ENCODE measurements at places on chromosomes 5 and 9. TPM values are rescaled to one million over a fixed set of nuclear protein-coding genes. Genes with fewer than 3 reads are reported as not detected.

- no peak for DNase-seq
Measured at GRCh38 chr5:171846323-171846722, 60.7 kb downstream of the SMIM23 start.

DNA sequence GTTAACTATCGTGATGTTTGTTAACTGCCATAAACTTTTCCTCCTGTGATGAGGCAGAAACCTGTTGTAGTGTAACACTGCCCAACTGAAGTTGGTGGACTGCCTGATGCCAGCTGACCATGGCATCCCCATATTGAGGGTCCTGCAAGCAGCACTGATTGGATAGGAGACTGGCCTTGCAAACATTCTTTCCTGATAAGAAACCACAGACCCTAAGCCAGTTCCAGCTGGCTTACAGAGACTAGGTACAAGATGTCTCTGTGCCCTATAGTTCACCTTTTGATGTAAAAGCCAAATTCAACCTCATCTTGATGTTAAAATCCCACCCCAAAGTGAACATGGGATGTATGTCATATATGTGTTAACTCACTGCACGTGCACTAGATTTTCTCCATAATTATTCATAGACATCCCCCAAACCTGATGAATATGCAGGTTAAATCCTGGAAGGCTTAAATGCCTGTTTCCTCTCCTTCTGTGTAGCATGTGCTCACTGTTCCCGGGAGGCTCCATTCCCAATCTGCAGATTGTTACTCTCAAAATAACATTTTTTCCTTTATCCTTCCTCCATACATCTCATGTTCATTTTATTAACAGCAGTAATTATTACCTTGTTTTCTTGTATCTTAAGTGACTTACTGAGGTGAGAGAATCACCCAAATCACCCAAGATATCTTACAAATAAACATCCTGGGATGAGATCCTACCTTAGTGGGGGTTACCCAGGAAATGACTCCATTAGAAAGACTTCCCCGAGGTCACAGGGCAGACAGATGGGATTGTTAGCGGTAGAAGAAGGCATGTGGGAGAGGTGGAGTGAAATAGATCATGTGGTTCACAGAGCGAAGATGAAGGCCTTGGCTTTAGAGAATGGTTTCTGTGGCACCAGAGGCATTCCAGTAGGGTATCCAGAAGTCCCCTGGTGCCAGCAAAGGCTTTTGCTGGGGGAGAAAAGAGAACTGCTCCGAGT is 566.7 kb downstream of the CCDC171 start:
- DNase-seq, result no peak

DNA sequence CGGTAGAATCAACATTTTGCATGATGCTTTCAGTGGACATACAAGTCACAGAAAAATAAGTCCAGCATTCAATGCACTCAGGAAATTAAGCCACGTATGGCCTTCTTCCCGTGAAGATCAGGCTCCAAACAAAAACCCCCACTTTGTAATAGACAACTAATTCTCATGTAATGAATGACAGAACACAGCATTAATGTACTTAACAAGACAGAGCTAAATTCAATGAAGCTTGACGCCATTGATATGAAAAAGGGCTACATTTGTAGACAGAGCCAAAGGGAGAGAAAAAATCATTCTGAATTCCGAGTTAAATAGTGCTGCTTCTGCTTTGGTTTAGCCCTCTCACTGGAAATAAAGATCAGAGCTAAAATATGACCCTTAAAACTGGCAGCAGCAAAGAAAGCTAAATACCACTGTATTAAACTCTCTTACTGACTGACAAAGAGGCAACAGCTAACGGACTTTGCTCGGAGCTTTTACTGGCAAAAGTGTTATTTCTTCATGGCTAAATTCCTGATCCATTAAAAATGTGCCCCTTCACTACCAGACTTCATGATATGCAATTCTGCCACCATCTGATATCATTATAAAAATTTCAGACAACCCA is 250.5 kb downstream of the BNC2 start:
- no peak for DNase-seq

DNA sequence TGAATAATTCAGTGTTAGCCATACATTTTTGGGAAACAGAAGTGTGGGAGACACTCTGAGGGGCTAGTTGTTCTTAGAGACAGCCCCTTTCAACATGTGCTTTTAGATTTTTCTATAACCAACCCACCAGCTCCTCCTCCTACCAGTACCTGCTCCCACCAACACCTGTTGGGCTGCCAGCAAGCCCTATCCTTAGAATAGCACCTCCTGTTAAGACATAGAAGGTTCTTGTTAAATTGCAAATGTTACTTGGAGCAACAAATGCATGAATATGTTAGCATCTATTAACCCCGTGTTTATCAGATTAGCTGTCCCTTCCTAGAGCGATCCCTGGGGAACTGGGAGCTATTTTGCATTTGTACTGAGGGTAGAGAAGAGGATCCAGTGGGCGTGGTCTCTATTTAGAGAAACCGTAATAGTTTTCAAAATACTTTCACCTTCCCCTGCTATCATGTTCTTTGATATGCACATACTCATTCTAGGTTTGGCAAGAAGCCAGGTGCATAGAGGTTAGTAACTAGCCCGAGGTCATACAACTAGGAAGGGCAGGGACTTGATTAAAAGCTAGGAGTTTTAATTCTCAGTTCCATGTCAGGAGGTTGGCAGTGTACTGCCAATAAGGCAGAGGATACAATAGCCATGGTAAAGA is 334.4 kb downstream of the KCTD16 start:
- no peak for DNase-seq

Gene PTRH1
- 3.4 TPM for polyA plus RNA-seq

GRCh38 chr5:4995014-4995413 is 145.1 kb upstream of the ADAMTS16 start:
- DNase-seq, result no peak

GRCh38 chr9:28539434-28540070 is 966.3 kb upstream of the C9orf72 start:
- DNase-seq, result no peak

DNA sequence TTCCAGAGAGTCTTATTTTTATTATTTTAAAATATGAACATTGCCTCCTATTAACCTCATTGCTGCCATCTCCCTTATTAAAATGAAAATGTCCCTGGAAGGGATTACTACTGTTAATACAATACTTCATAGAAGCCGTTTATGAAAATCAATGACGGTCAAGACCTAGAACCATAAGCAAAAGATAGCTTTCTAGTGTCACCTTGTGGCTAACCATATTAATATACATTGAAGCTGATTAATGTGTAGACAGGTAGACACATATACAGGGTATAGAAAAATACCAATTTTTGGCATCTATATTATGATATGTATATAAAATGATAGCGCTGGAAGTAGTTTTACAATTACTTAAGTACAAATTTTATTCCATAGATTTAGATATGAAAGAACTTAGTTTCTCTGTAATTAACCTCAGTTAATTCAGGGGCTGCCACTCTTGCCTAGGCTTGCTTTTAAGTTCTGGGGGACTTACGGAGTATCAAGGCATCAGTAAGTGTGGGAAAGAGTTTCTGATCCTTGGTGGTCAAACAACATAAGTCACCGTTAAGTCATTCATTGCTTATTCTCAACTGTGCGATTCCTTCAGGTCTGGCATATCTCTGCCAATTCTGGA is 2.5 kb upstream of the YTHDC2 start:
- peak; percentile 40 for DNase-seq

Gene EPB41L4B
- 41.1 TPM for polyA plus RNA-seq

GRCh38 chr5:9316733-9317132 is 229.1 kb downstream of the SEMA5A start:
- DNase-seq, result no peak

DNA sequence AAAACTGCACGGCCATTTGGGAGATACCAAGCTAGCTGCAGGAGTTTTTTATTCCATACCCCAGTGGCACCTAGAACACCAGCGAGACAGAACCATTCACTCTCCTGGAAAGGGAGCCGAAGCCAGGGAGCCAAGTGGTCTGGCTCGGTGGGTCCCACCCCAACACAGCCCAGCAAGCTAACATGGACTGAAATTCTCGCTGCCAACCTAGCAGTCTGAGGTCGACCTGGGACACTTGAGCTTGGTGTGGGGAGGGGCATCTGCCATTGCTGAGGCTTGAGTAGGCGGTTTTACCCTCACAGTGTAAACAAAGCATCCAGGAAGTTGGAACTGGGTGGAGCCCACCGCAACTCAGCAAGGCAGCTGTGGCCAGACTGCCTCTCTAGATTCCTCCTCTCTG is 108.9 kb upstream of the CHD1 start:
- DNase-seq, result peak; percentile 37

DNA sequence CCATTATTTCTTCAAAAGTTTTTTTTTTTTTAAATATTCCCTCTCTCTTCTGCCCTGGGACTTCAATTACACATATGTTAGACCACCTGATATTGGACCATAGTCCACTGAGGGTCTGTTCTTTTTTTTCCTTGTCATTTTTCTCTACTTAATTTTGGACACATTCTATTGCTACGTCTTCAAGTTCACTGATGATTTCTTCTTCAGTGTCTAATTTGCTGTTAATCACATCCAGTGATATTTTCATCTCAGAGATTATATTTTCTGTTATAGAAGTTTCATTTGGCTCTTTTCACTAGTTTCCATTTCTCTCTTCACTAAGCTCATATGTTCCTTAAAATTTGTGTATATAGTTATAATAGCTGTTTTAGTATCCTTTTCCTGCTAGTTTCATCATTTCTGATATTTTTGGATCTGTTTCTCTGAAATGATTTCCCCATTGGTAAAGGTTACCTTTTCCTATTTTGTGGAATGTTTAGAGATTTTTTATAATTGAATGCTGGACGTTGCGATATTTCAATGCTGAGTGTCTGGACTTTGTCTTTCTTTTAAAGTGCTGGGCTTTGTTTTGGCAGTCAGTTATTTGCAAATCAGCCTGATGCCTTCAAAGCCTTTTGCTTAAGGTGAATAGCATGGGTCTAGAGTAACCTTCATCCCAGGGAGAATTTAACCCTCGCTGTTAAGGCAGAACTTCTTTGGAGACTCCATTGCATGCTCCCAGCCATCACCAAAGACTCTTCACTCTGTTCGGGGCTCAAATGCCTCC is 111.8 kb downstream of the TTLL11 start:
- no peak for DNase-seq

GRCh38 chr9:114732823-114733222 is 50.8 kb upstream of the TEX48 start:
- peak; percentile 52 for DNase-seq

GRCh38 chr5:161396171-161396570 is 150.4 kb downstream of the GABRB2 start:
- DNase-seq, result no peak

Gene GTF3C4
- 1.8 TPM for polyA plus RNA-seq

Gene C9orf50
- 0.27 TPM for polyA plus RNA-seq

DNA sequence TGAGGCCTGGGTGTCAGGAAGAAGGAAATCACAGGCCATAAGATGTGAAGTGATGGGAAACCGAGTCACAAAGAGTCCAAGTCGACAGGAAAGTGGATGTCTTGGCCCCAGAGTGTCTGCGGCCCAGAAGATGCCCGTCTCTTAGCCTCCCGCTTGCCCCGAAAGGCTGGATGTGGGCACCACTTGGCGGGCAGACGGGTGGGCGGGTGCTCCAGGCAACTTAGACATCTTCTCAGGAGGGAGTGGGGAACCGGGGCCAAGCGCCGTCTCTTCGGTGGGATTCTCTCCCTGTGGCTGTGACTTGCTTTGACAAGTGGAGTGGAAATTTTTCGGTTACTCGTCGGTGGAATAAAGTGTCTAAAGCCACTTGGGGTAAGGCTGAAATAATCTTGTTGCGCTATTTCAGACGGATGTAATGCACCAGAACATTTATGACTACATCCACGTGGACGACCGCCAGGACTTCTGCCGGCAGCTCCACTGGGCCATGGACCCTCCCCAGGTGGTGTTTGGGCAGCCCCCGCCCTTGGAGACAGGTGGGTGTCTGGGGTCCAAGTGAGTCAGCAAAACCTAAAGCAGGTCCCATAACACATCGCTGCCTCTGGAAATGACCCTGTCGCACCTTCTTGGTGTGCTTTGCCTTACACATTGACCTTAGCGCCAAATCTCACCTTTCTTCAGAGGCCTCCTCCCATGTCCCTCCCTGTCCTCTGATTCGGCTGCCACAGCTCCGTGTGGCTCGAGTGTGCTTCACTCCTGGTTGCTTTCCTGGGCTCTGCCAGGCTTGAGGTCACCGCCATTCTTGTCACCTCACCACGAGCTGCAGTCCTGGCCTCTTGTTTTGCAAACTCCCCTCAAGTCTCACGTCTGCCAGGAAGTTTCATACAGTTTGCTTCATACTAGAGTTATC is 20.4 kb upstream of the EXOC3 start:
- DNase-seq, result no peak

- no peak for DNase-seq
Measured at GRCh38 chr9:108813951-108814601, 41.7 kb downstream of the ACTL7B start.

DNA sequence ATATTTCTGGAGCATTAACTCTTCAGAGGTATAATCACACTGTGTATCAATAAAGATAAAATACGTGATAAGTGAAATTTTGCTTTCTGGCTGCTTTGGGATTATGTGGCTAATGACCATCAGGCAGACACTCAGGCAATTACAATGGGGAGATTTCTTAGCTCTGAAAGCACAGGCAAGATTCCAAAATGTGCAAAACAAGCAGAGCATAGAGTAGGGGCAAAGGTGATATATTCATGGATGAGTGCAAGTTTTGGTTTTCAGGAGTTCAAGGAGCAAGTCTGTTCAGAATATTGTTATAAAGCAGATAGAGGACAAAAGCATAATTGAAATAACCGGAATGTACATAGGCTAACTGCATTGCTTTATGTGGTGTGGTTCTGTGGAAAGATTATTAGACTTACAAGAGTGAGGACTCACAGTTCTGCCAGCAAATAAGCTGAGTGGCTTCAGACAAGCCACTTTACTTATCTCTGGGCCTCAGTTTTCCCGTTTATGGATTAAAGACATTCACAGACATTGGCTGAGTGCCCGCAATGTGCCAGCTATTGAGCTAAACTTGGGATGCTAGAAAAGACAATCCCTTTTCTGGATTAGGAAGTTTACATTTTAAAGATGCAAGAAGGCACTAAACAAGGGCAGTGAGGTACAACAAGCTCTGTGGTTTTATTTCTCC is 945.6 kb upstream of the ARRDC3 start:
- no peak for DNase-seq

Gene FOXD4L6
- polyA plus RNA-seq, result not detected

DNA sequence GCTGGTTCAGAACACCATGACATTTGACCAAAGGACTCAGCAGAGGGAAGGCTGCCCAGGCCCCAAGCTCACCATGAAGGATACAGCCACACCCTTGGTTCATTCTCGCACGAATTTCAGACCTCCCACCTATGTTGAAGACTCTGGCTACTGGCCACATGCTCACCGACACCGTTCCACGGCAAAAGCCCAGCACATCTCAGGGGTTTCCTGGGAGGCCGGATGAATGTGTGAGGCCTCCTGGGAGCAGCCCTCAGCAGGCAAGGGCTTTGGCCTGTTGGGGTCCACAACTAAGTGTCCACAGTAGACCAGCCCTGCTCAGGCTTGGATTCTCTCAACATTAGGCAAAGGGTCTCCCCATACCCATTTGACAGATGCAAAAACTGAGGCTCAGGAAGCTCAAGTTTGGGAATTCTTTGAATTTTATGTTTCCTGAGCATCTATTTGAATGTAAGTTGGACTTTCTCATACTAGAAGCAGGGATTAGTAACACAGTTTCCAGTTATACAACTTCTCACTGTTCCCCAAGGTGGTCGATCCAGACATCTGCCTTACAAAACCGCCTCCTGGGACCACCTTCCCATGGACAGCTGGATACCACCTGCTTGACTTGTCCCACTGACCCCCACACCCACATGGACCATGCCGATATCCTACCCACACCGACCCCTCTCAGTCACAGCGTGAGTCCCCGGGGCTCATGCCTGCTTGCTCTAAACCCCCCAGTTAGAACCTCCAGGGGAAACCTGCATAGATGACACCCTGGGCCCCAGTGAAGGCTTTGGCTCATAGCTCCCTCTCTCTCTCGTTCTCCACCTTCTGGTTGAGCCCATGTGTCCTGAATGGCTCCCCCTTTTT is 27.9 kb downstream of the CCT5 start:
- no peak for DNase-seq

Gene CENPK
- polyA plus RNA-seq, result 2.7 TPM
